Smooth muscle cell of the brain vasculature (primary cell): ENCODE measurements at places on chromosomes 7 and 10.

DNA sequence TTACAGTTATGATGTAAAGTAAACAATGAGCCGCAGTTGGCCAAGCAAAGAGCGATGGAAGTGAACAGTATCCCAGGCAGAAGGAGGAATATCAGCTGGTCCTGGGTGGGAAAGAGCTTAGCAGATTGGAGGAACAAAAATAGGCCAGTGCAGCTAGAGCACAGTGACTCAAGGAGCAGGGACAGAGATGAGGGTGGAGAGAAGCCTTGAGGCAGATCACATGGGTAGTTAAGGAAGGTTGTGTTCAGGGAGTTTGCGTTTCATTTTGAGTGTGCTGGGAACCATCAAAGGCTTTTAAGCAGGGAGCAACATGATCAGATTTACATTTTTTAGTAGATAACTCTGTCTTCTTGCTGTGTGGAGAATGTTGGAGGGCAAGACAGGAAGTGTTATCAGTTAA is 113.6 kb downstream of the OAT start:
- DNase-seq = no peak

DNA sequence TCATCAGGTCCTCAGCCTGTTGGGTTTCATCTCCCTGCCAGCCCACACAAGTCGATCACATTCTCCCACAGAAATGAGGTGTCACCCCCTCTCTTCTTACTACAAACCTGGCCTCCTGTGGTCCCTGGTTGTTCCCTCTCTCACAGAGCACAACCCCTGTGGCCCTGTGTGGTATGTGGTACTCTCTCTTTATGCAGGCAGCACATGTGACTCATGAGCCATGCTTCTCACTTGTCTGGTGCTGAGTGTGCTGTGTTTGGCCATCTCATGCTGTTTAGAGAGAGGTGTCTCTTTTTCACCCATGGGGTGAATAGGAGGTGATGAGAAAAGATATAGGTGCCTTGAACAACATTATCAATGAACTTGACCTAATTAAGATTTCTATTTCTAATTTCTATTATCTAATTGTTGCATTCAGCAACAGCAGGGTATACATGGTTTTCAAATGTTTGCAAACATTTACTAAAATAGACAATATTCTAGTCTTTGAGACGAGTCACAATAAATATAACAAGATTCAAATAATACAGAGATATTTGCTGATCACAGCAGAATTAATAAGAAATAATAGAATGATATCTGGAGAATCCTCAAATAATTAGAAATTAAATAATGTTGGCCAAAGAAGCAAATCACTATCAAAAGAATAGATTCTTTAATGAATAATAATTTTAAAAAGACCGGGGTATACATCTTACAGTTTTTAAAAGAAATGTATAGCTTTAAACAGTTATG is 633.8 kb upstream of the IGFBP3 start:
- DNase-seq = no peak

DNA sequence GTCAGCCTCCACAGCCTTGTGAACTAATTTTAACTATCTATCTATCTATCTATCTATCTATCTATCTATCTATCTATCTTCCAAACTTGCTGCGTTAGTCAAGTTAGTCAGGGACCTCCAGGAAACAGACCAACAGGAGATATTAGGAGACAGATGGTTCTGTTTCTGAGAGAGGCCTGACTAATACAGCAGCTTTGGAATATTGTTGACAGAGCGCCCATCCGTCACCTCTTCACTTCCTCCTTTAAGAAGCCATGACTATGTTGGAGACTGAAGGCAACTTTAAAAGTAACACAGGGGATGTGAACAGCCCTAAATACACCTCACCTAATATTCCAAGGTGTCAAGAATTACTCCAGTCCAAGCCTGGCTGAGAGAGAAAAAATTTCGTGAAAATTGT is 280.9 kb upstream of the IGFBP3 start:
- no peak for DNase-seq

GRCh38 chr7:50394315-50394714 is 55.8 kb downstream of the FIGNL1 start:
- no peak for DNase-seq

DNA sequence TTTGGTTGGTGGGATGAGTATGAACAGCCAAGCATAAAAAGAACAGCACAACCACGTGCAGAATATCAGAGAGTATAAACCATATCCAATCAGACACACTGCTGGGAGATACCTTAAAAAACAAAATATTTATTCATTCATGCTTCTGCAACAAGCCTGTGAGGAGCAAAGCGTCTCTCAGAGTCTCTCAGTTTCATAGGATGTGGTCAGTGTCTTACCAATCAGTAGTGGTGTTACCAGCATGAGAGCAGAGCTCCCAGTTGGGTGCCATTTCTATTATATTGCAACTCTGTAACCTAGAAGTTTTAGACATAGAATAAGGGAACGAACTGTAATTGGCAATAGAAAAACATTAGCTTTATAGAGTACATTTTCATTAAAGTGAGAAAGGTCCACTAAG is 445.9 kb upstream of the LRRN3 start:
- no peak for DNase-seq
